AG04449 (cell line): ENCODE measurements at places on chromosomes 1 and 21.

- DNase-seq = no peak
Observed at GRCh38 chr1:11391886-11392285, 87.1 kb upstream of the DISP3 start.

DNA sequence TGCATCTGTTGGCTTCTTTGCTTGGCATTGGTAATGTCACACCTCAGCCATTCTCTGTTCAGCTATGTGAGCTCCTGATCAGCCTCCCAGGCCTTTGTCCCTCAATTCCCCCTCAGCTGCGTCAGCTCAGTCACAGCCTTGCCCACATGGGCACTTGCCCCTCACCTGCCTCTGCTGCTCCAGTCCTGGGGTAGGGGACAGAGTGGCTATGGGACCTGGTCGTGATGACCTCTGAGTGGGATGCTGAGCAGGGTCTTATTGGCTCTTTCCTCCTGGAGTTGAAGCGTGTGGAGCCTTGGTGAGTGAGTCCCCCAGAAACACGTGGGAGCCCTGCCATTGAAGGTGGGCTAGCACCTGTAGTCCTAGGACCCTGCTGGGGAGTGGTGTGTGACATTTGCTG, 61.4 kb upstream of the TLR5 start:
- DNase-seq = no peak

DNA sequence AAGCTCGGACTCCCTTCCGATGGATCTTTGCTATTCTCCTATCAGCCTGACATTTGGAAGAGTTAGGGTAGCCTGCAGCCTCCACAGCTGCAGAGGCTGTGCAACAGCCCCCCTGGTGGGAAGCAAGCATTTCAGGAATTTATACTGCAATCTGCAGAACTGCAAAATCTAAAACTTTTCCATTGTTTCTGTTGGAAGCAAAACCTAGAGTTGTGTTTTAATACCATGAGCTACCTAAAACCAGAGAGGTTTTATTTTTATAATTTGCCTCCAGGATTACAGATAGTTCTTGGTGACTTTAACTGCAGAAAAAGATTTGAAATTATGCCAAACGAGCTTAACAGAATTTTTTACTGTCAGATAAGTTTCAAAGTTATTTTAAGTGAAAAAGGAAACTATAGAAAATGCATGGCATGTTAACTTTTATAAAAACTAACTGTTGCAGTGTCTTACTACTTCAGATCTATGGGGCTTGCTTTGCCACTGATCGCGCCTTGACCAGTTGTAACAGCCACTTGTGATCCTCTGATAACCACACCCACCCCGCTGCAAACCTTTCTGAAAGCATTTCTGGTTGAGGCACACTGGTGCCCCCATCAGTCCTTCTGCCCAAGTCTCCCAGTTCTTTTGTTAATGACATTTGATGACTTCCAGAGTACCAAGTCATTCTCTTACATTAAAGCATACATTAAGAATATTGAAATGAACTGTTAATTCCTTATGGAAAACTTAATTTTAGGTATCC, 64.8 kb downstream of the PRDM2 start:
- no peak for DNase-seq

- peak; percentile 62 for DNase-seq
Observed at GRCh38 chr21:28633839-28634555, 358.7 kb downstream of the LTN1 start.

GRCh38 chr21:41660748-41661147, 106.1 kb downstream of the RIPK4 start:
- DNase-seq = no peak

GRCh38 chr1:2801535-2802291, at the start of gene TTC34:
TTC34 (minus strand) TSS chr1:2801693; CDS start chr1:2800827, 866 bp downstream.
- no peak for DNase-seq
